ENCODE measurements at places on chromosomes 11 and 22.

- no peak for DNase-seq
Observed at GRCh38 chr11:102516179-102516578, 14.4 kb downstream of the MMP7 start.

GRCh38 chr11:60993615-60994014 is 22.1 kb downstream of the CD6 start:
- DNase-seq: no peak

DNA sequence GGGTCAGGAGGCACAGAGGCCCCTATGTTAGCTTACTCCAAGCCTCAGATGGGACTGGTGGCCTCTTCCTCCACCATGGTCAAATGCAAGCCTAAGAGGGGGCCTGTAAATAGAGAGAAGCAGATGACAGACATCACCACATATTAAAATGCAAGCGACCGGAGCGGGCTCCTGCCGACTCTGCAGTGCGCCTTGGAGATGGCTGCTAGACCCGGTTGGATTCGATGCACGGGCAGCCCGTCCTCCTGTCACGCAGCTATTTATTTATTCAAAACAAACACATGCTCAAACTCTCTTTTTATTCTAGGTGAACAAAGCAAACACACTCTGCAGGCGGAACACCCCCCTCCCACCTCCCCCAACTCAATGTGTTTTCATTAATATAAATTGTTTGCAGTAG is 208.0 kb downstream of the DSCAML1 start:
- DNase-seq: no peak

DNA sequence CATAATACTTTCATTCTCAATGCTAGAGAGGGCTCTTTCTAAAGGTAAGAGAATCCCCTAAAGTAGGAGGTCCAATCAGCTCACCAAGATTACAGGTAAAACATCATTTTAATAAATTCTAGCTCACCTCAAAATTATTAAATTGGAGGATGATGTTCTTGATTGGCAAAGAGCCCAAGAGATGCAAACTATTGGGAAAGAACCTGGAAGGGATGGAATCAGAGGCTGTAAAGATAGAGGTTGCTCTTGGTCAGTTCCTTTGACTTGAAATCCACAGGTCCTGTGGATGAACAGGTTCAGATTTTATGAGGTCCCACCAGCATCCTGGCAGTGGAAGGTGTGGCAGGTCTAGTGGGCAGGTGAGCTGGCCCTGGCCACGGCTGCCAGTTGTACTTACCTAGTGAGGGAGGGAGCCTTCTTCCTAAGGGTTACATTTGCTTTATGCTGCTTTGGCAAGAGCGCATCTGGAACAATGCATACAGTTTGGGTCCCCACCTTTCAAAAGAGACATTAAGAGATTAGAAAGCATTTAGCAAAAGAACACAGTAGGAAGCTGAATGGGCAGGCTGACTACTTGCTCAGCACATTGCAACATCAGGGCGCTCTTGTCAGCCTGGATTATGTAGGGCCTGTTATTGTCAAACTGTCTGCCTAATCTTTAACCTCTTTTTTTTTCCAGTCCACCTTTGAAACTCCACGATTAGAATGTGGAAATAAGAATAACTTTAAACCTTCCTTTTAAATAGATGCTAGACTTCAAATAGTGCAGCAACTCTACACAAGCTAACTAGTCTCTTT is 97.0 kb downstream of the RDX start:
- DNase-seq: no peak

DNA sequence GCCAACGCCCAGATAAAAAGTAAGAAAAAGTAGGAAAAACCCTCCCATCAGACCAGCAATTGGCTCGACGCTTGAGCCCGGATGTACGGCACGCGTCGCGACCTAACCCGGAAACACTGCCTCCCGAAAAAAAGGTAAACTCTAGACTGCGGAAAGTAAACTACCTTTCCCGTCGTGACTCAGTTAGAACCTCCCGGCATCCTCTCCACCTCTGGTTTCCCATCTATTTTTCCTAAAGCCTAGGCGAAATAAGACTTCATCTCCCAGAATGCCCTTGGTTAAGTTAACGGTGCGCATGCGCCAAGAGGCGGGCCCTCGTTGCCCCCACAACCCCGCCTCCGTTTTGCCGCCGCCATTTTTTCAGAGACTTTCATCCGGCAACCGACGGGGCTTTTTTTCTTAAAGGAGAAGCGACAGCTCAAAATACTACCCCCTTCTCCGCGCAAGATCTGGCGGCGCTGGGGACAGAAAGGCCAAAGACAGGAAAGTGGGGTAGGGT is 678 bp upstream of the ZFP91 start:
- DNase-seq: peak; percentile 82

DNA sequence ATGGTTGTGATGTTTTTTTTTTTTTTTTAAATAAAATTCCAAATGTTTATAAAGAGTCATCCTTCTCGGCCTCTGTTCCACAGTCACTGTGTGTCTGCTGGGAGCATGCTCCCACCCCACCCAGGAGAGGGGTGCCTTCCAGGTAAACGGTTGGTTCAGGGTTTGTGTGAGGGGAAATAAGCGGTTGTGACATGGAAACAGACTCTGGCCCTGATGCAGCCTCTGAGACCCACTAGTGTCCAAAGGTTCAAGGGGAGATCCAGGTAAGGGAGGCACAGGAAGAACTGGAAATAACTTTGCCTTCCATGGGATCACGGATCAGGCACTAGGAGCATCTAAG is 6.0 kb upstream of the GAS2L1 start:
- no peak for DNase-seq

GRCh38 chr11:68009391-68010089 is 587 bp upstream of the ALDH3B1 start:
- no peak for DNase-seq

DNA sequence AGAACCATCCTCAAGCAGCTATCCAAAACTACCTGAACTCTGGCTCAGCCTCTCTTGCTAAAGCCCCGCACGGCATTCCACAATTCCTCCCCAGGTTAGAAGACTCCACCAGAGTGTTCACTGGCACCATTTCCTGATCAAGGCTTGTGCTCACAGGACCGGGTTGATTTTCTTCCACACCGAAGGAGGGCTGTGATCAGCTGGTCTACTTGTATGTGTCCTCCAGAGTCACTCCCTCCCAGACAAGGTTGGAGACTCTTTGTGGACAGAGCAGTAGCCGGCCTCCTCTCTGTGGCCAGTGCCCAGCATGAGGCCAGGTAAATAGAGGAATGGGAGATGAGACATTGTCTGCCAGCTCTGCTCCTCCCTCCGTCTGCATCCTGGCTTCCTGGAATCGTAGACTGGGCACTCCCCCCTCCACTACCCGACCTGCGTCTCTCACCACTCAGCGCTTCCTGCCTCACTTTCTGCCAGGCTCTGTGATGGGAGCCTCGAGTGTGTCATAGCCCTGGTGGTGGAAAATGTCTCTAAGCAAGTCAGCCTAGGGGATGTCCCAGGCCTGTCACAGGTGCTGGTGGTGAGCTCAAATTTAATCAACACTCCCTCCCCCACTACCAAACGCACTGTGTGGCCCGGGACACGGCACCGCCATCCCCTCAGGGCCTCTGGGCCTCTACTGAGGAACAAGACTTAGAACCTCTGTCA is 12.5 kb upstream of the TMPRSS6 start:
- DNase-seq: peak; percentile 17

DNA sequence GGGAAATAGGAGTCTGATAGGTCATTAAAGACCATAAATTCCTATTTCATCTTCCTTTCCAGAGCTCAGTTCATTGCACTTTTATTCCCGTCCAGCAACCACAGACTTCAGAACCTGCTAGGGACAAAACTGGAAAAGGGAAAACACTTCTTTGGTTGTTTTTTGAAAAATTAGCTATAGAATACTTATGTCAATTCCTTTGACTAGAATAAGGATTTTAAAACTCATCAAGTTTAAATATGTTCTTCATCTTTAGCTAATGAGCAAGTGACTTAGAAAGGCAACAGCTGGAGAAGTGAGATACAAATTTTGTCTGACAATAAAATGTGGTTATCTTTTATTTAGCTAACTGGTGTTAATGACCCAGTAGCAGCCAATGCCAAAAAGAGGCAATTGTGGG is 206.9 kb downstream of the SOX6 start:
- DNase-seq: no peak

DNA sequence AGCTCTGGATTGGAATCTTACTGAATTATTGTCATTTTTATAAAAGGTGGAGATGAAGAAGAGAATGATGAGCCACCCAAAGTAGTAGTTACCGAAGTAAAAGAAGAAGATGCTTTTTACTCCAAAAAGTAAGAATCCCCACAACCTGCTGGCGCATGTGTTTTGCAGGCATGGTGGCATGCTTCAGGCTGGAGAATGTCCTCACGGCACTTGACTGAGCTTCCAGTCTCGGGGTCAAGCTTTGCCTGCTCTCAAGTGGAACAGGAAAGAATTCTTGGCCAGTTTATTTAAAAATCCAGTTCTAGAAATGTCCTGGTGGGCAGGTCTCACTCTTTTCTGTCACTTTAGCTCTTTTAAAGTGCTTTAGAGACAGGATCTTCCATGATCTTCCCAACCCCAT is 17.5 kb downstream of the NUP50 start:
- no peak for DNase-seq

DNA sequence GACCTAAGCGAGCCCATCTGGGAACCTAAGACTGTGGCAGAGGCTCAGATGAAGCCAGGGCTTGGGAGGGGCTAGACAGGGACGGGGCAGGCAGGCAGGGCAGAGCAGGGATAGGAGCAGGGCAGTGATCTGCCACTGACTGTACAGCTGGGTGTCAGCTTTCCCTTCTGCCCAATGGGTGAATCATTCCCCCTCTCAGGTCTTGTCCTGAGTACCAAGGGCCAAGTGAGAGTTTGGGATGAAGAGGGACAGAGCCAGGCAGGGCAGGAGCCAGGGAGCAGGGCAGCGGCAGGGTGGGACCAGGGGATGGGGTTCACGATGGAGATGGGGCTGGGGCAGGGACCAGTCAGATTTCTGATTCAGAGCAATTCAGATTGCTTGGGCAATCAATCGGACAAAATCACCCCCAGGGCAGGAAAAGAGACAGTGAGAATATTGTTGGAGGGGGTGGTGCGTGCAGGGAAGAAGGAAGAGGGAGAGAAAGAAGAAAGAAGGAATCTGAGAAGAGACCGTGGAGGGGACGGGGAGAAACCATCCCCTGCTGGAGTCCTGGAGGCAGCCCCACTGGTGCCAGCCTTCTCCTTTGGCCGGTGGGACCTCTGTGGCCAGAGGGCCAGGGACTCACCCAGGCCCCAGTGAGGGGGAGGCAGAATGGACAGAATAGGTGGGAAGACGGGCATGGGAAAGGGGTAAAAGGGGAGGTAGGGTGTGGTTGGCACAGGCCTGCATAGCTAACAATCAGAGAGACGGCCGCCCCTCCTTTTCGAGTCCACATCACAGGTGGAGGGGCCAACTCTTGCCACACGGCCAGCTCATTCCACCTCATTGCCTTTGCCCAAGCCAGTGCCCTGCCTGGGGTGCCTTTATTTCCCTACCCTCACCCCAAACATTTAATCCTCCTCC is 47.2 kb downstream of the CYTH4 start:
- no peak for DNase-seq

- DNase-seq: no peak
Observed at GRCh38 chr11:128803449-128804245, 63.4 kb downstream of the KCNJ1 start.

- no peak for DNase-seq
Observed at GRCh38 chr22:24146791-24147353, 34.4 kb upstream of the SUSD2 start.

GRCh38 chr11:121572571-121573059 is 119.8 kb upstream of the SORL1-AS1 start:
- no peak for DNase-seq

DNA sequence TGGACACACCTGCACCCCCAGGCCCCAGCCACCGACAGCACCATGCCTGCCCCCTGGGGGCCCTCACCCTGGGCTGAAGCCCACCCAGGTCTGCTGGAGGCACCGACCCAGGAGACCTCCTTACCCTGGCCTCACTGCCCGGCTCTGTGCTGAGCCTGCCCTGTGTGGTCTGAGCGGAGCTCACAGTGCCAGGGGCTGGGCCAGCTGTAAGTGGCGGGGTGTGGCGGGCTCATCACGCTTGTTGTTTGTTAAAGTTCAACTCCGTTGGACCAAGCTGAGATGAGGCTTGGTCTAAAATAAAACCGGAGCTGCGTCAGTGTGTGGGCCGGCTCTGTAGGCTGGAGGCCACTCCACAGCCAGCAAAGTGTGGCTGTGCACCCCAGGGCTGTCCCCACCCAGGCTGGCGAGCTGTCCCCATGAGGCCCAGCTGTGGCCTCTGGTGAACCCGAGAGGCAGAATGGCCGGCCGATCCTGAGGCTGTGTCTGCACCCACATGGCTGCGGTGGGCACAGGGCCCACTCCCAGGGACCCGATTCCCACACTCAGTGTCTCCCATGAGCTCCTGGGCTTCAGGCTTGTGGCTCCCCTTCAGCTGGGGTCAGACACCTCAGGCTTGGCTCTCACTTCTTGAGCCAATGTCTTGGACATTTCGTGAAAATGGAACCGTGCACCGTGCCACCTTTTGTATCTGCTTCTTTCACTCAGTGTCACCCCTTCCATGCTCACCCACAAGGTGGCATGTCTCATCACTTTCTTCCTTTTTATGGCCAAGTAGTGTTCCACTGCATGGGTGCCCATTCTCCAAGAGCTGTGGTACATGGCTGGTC is 137.9 kb downstream of the CTTN start:
- DNase-seq: no peak

DNA sequence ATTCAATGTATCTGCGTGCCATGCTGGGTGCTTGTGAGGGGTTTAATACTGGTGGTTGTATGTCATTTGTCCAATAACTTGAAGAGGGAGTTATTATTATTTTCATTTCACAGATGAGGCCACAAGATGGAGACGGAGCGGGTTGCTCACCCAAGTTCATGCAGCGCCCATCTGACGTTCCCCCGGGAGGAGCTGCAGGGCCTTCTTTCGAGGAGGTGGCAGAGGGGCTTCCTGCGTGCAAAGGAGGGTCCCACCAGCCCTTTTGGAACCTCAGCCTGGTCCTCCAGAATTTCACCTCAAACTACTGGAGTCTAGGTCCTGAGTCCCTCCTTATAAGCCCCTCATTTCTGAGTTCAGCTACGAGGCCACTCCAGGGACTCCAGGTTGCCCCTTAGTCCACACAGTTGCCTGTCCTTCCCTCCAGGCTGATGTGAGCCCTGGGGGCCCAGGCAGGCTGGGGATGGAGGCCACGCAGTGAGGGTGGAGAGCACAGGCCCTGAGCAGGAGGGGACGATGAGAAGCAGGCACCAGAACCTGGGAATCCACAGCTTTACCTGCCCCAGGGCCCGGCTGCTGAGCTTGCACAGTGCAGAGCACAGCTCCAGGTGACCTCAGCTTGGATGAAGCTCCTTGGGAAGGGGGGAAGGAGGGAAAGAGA is 2.9 kb upstream of the VSIG10L2 start:
- no peak for DNase-seq

- DNase-seq: no peak
Observed at GRCh38 chr11:46491661-46492330, 100.2 kb upstream of the CHRM4 start.

- DNase-seq: no peak
Observed at GRCh38 chr11:33857933-33858371, 33.9 kb downstream of the LMO2 start.
